ENCODE measurements at places on chromosomes 5 and 9.

DNA sequence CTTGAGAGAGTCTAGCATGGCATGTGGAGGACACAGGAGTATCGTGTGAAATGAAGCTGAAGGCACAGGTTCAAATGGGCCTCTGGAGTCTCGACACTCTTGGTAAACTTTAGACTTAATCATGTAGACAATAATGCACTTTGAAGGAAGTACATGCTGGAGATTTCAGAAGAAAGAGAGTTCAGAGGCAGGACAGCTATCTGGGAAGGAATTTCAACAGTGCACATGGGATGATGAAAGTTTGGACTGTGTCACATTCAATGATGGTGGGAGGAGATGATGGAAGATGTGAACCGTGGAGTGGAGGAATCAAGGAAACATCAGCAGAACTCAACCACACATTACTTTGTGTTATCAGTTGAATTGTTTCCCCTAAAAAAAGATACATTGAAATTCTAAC, 88.6 kb upstream of the PAPPA start:
- DNase-seq, result no peak

DNA sequence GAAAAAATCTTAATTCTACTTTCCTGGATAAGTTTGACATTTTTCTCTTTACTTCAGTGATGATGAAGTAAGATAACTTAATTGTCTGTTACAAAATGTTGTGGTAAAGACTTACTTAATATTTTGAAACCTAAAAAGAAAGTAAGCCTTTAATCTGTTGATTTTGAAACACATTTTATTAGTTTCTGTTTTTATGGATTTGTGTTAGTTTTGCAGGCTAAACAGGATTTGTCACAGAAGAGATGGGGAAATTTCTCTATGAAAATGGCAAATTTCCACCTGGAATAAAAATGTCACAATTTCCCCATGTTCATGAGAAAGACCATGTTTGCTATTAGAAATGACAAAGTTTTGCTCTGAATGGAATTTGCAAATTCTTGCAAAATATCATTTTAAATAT, 237.1 kb downstream of the RFX3 start:
- DNase-seq, result no peak

DNA sequence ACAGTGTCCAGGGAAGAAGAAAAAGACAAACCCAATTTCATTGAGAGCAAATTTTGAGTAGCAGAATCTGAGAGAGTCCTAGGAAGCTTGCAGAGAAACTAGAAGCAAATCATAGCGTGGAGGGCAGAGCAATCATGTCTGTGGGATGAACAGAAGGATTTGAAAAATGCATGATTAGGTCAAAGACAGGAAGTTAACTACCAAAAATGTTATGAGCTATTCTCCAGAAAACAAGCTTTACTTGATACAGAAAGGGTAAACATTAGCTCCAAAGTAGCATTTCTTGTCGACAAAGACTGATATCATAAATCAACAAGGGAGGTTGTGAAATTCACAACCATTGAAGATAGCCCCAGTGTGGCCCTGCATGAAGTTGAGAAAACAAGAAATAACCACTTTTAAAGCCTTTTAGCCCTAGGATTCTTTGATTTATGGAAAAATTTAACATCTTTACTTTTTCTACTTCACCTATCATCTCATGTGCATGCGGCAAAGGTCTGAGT, 97.7 kb upstream of the MEGF10 start:
- DNase-seq, result no peak

- DNase-seq, result no peak
Observed at GRCh38 chr5:90949469-90950358, 391.1 kb downstream of the ADGRV1 start.

GRCh38 chr9:37001459-37001858, 32.6 kb downstream of the PAX5 start:
- no peak for DNase-seq

DNA sequence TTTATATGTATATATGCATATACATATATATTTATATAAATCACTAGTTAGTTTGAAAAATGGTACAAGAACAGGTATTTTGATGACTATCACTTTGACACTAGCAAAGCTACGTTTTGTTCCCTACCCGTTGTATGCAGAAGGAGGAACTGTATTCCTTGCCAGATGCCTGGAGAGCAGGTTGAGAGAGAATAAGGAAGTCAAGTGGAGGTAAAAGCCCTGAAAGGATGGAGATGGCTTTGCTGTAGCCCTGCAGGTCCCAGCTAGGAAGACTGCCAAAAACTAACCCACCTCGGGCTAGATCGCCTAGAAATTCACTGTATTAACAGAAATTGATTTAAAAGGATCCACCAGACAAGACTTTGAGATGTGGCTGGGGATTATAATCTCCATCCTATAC, 229.3 kb downstream of the RFX3 start:
- no peak for DNase-seq

DNA sequence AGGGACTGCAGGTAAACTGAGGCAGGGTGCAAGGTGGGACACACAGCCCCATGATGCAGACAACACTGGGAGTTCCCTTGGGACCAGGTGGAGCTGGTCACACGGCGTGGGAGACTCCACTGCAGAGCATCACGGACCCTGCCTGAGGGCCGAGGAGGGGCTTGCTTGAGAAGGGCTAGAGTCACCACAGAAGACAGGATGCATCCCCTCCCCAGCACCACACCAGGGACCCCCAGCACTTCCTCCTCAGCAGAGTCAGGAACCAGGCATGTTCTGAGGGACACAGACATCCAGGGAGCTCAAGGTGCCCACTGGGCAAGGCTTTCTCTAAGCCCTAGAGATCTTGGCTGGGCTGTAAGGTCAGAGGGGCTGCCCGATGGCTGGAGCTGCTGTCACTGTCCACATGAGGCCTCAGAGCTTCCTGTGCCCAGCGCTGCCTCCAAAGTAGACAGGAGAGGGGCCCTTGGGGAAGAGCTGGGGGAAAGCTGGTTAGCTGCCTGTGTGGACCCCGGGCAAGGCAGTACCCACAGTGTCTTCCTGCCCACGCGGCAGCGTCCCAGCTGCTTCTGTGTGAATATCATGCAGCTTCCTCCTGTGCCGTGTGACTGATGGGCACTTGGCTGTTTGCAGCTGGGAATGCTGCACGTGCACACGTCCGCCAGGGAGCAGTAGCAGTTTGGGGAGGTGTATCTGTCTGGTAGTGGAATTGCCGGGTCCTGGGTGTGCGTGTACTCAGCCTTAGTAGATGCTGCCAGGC, 176.6 kb downstream of the CACNA1B start:
- no peak for DNase-seq

- no peak for DNase-seq
Observed at GRCh38 chr9:98323051-98323830, 67.8 kb upstream of the TBC1D2 start.

DNA sequence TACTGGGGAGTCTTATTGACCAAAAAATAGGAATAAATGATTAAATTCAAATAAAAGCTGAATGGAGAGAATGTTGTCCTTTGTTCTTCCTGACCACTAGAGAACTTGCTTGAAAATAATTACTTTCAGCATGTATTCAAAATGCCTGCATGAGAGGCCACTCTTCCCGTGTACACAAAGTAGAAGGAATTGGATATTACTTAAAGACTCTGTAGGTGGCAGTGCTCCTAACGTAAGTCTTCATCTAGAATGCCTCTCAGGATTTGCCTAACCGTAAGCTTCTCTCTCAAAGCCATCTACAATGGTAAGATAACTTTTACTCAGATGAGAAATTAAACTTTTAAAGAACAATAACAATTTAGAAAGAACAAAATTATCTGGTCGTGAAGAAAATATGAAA, 620.0 kb upstream of the CCNG1 start:
- DNase-seq, result no peak

- DNase-seq, result no peak
Observed at GRCh38 chr5:102286476-102286875, 9.6 kb downstream of the SLCO4C1 start.

DNA sequence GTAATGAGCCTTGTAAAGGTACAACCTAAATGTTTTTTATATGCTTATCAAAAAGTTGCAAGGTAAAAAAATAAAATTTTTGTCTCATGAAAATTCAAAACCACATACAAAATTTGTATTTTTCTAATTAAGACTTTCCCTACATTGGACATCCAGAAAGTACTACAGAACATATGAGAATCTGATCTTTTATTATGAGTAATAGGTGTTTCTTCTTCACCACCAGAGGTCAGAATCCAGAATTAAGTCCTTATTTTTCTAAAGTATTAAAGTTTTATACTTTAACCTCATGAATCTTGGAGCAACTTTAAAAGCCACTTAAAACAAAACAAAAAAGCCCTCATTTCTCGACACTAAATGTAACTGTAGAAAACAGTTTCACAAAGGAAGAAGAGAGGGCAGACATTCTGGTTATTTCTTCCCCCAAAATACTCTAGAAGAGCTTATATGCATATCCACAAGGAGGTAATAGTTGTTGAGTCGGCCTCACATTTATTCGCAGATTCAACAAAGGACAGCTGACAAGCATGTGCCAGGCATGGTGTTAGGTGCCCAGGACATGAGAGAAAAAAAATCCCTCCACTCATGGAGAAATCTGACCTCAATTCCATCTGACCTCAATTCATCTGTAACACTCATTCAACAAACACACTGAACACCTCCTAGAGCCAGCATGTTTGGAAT, 69.3 kb downstream of the MLLT3 start:
- DNase-seq, result no peak

DNA sequence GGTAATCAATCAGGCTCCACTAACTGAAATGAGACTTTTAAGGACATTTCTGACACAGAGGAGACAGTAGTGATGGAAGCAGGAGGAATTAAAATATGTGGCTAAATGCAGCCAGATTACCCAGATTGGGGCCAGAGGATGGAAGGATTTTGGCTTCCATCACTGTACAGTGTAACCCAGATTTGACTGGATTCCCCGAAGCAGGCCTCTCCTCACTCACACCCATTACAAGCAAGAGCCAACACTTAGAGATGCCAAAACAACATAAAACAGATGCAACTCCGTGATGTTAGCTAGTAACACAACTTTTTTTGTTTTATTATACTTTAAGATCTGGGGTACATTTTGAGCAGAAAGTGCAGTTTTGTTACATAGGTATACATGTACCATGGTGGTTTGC, 17.6 kb downstream of the TEK start:
- no peak for DNase-seq

GRCh38 chr5:14895301-14895700, 23.7 kb upstream of the ANKH start:
- DNase-seq, result no peak

GRCh38 chr5:138305797-138306196, 25.8 kb downstream of the CDC25C start:
- DNase-seq, result peak; percentile 16

GRCh38 chr9:104941597-104941996, 13.6 kb upstream of the ABCA1 start:
- no peak for DNase-seq

GRCh38 chr5:139512786-139513390, 30.3 kb upstream of the STING1 start:
- no peak for DNase-seq

GRCh38 chr9:18910916-18911315, 122.1 kb downstream of the SAXO1 start:
- no peak for DNase-seq

DNA sequence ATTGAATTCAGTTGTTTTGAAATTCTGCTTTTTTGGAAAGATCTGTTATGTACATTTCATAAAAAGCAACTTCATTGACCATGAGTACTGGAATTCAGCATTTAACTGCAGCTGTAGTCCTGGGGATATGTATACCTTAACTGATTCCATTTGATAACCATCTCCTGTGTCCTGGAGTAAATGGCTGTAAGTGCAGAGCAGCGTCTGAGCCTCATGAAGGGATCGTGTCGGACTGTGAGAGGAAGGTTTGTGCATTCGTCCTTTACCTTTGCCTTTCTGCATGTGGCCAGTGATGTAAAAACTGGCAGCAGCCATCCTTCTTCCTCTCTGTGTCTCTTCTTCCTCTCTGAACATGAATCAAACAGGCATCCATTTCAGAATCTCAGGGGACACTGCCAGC, 287.2 kb downstream of the FANCC start:
- DNase-seq, result no peak

- no peak for DNase-seq
Observed at GRCh38 chr5:2890011-2890410, 138.5 kb upstream of the IRX2 start.

DNA sequence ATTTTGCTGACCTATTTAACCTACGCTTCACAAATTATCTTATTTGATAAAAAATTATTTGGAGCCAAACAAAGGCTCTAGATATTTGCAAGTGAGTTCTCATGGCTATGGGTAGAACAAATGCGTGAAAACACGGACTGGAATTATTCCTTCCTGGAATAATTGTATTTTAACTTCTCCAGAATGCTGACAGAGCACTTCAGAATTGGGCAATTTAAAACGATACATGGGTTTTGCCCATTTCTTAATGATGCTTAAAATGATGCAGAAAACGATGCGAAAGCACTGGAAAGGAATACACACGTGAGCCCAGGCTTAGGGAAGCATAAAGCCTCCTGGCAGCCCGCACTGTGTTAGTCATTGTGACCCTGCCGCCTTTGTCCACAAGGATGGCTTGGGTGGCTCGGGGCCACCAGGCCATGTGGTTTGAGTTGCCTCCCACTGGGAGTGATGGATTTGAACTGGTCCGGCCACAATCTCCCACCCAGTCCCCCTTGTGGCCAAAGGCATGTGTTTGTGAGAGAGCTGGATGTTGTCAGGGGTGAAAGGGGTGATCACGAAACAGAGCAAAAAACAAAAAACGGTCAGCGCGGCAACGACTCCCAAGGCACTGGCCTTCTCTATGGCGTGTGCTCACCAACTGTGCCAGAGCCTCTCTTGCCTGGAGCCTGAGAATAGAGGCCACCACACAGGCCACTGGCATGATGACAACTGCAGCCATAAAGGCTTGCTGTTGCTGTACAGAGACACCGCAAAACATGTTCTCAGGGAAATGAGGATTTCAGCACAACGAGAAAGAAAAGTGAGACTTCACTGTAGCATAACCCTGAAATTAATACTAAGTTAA, 234.2 kb upstream of the ADAMTS16 start:
- no peak for DNase-seq

- no peak for DNase-seq
Observed at GRCh38 chr5:53378590-53379247, 101.7 kb upstream of the FST start.

DNA sequence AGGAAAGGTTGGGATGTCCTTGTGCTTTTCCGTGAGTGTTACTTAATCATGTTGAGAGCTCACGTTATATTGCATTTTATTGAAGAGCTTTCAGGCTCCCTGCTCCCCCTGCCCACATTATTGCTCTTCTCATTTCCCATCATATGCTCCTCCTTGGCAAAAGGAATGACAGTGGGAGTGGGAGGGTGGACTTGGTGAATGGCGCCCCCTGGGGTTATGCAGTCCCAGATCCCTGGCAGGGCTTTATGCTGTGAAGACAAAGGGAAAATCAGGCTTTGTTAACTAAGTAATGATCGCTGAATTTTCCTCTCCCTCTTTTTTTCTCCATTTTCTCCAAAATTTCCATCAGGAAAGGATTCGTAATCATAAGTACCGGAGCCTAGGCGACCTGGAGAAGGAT, 166.6 kb downstream of the SMARCA2 start:
- DNase-seq, result peak; percentile 73

- DNase-seq, result no peak
Observed at GRCh38 chr5:133296624-133297023, 244.8 kb downstream of the HSPA4 start.

GRCh38 chr5:148909040-148909439, 82.6 kb downstream of the ADRB2 start:
- no peak for DNase-seq

- no peak for DNase-seq
Observed at GRCh38 chr5:141873933-141874261, 4.3 kb downstream of the PCDH1 start.

- DNase-seq, result peak; percentile 99
Observed at GRCh38 chr9:95605816-95606488, 89.2 kb upstream of the PTCH1 start.
